AG09319 (cell line): ENCODE measurements at places on chromosomes 11 and 22.

GRCh38 chr11:94655291-94655690, 88.1 kb downstream of the PIWIL4 start:
- DNase-seq = no peak

- DNase-seq = no peak
These were observed 7.3 kb upstream of the CTSC start for GRCh38 chr11:88344869-88345268.

DNA sequence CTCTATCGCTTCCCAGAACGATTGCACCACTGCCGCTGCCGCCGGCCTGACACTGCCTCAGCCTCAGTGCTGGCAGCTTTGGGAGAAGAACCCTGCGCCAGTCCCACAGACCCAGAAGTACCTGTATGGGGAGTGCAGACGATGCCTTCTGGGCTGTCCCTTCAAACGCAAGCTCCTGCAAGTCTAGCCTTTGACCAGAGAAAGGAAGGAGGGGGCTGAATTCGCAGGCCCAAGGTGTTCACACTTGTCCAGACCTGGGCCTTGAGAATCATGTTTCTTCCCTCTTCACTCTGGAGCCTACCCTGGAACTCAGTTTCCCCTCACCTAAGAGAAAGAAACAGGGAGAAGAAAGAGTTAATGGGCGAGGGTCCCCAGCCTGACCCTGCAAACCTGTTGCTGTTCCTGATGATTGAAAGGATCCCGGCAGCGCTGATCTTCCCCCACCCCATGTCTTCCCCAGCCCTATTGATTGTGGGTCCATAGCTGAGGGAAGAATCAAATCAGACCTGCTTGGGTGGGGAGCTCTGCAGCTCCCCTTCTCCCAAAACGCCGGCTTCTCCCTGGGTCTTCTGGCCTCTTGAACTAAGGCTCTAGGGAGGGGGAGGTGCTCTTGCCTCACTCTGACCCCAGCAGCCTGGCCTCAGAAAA, 786 bp upstream of the MCAM start:
- DNase-seq = no peak

GRCh38 chr11:20367313-20367948, 3.9 kb downstream of the HTATIP2 start:
- DNase-seq = peak; percentile 40

DNA sequence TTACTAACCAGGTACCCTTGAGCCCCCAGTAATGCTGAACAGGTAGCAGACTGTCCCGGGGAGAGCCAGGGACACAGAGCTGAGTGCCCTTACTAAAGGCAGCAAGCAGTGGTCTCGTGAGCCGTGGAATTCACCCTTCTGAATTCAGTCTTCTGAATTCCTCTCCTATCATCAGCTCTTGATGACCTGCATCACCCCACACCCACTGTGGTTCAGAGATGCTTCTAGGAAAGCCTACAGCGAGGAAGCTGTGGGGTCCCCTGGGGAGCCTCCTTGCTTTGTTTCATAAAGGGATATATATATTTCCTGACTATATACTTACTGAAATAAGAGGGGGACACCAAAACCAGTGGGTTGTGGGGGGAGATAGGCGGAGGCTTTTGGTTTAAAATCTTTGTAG, 2.6 kb downstream of the SPATA19 start:
- no peak for DNase-seq

GRCh38 chr11:61911128-61911700, 6.2 kb downstream of the RAB3IL1 start:
- DNase-seq = no peak

DNA sequence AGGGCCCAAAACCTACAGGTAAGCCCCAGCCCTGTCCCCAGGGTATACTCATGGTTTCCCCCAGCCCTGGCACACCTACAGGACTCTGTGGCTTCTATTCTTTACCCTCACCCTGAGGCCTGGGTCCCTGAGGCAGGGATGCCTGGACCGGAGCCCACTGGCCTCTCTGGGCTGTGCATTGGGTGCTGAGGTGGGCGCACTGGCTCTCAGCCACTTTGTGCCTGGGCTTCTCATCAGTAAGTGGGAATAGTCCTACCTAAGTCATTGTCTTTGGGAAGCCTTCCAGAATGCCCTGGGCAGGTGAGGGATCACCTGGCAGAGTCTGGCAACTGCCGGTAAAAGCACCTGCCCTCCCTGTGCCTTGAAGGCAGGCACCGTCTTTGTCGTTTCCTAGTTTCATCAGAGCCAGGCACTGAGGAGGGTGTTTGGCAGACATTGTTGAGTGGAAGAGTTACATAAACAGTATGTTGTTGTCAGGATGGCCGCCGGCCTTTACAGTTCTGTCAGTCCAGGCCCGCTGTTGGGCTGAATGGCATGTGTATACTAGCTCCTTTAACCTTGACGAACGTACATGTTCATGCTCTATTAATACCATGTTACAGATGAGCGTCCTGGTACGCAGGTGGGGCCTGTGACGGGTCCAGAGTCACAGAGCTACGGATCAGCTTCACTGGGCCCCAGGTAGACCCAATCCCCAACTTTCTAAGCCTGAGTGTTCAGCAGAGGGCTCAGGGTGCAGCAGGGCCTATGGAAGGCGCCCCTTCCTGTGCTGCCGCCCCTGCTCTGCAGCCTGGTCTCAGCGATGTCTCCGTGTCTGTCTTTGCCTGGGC, 23.0 kb downstream of the SHANK3 start:
- no peak for DNase-seq

DNA sequence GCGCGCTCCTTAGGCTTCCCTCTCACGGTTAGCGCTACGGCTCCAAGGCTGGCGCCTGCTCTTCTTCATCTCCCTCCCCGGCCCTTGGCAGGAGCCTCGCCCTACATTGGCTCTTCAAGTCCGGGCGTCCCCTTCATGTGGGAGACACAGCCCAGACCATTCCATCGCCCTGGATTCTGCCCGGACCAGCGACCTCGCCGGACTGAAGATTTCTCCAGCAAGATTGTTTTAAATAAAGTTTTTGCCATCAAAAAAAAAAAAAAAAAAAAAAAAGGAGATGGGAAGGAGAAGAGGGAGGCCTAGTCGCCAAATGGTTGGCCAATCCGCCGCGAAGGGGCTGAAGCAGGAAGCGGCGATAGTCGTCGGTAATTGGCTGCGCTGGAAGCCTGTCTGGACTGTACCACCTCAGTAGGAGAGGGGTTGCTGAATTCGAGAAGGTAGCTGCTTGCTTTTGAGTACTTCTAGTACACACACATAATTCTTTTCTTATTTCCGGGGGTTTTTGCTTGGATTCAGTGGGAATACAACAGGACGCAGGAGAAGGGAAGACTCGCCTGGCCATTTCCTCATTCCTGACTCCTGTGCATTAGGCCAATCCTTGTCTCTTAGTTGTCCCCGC, 688 bp upstream of the ZDHHC5 start:
- DNase-seq = peak; percentile 99

DNA sequence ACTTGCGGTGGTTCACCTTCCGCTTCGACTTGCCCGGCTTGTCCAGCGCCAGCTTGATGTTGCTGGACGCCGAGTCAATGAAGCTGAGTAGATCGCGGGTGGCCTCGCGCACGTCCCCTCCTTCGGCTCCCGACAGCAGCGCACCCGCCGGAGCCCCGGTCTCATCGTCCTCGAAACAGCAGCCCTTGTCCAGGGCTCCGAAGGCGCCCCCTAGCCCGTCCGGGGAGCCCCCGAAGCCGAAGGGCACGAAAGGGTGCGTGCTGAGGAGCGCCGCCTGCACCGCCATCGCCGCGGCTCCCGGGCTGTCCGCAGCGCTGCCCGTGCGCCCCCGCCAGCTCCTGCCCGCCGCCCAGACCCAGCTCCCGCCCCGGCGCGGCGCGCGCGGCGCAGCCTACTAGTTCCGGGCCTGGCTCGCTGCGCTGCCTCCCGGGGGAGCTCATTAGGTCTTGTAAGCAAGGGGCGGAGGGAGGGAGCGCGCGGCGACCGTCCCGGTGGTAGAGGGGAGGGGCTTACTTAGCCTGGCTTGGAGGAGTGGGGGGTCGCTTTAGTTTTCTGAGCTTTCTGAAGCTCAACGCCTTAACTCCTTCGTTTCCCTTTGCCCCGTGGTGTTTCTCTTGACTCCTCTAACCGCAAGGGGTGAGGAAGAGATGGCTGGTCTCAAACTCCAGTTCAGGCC, at the start of gene FAM181B:
FAM181B (minus strand) TSS at position 421 of the 676 bp plus-strand sequence; CDS start at position 286, 135 bp downstream.
- no peak for DNase-seq

- no peak for DNase-seq
These were observed 14.5 kb downstream of the CARS1 start for GRCh38 chr11:3042496-3043314.

- DNase-seq = no peak
These were observed 1.1 kb downstream of the CDC45 start for GRCh38 chr22:19480789-19481188.

DNA sequence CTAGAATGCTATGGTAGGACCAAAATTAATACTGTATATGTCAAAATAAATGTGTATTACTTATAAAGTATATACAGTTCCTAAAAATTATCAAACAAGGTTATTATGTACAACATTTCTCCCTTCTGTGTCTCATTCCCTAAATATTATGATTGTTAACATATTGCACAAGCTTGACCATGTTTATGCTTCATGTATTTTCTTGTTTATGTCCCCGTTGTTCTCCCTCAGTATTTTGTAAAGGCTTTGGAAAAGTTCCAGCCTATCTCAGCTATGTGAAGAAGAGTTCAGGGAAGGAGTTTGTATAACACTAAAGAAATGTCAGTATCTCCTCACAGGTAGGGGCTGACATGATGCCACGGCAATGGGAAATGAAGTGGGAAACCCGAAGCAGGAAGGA, 19.6 kb downstream of the ADM start:
- peak; percentile 70 for DNase-seq

DNA sequence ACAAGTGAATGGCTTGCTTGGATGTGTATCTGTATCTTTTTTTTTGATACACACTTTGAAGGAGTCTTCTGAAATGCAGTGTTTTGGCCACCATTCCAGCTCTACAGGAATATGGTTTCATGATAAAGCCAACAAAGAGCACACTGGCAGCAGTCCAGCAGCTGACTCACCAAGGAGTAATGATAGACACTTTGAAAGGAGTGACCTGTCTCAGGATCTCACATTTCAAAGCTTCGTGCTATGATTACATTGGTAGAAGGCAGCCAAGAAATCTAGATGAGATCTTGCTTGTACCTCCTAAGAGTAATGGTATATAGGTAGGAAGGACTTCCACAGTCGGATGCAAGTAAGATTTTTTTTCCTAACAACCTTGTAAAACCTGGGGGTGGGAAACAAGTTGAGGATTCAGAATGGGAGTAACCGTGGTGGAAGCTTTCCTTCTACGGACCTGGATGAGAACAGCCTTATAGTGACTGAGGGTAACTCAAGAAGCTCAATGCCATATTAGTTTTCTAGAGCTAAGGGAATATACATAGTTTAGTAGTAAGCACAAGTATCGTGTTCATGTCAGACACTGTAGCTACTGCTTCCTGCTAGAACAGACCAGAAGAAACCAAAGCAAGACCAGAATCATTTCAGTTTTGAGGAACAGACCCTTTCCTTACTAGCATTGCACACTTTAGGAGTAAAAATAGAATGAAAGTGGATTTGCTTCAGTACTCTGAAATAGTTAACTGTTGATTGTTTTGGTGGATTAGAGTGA, 25.0 kb downstream of the MTMR3 start:
- peak; percentile 78 for DNase-seq

- no peak for DNase-seq
These were observed 13.2 kb upstream of the SCUBE2 start for GRCh38 chr11:9104580-9104979.

- no peak for DNase-seq
These were observed 1.9 kb downstream of the NLRP6 start for GRCh38 chr11:279966-280705.

- DNase-seq = no peak
These were observed 44.4 kb upstream of the ST14 start for GRCh38 chr11:130115218-130115617.

- no peak for DNase-seq
These were observed 14.9 kb upstream of the PPFIA1 start for GRCh38 chr11:70255477-70256116.

DNA sequence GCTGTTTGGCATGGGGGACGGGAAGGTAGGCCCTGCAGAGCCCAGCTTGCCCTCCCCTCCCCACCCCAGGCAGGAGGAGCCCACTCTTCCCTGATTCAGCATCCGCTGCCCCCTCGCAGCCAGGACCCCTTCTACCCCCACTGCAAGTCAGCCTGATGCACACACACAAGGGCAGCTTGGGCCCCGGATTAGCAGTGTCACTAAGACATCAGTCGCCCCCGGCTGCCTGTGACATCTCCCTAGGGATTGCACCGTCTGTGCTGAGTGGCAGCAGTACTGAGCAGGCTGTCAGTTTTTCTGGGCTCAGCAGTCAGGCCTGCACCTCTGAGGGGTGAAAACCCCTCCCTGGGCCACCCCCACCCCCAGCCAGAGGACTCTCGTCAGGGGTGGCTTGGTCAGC, 30.4 kb upstream of the SYT7 start:
- no peak for DNase-seq

DNA sequence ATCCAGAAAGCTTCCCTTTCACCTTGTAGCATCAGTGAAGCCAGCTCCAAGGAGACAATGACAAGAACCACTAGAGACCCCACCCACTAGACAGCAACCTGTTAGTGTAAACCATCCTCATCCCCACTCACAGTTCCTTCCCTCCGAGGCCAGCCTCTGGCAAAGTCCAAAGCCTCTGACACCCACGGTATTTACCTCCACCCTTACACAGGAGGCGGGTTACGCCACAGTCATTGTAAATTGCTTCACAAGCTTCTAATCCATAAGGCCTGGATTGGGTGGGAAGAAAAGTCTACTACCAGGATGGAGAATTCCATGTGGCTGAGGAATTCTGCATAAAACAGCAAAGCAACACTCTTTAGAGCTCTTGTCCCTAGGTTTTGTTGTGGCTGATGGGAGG, 287.4 kb downstream of the BUD13 start:
- no peak for DNase-seq

DNA sequence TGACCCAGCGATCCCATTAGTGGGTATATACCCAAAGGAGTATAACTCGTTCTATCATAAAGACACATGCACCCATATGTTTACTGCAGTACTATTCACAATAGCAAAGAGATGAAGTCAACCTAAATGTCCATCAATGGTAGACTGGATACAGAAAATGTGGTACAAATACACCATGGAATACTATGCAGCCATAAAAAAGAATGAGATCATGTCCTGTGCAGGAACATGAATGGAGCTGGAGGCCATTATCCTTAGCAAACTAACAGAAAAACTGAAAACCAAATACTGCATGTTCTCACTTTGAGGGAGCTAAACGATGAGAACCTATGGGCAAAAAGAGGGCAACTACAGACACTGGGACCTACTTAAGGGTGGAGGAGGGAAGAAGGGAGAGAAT, 146.8 kb downstream of the SBF2 start:
- DNase-seq = no peak
